A549 treated with AZD2906 at 1 μM for 4 hours (cell line): ENCODE measurements at places on chromosomes 5 and 9. TPM values are rescaled to one million over a fixed set of nuclear protein-coding genes. Genes with fewer than 3 reads are reported as not detected.

HTR4 gene
- total RNA-seq: not detected in 5 replicates

CAMK4 gene
- 0.01 to 0.16 TPM (median 0.07 TPM) in 5 replicates for total RNA-seq

EIF4E1B gene
- total RNA-seq: not detected in 5 replicates

MTX3 gene
- 4.6 to 6.7 TPM (median 5.3 TPM) in 5 replicates for total RNA-seq

SLC25A51 gene
- 18.1 to 23.6 TPM (median 18.7 TPM) in 5 replicates for total RNA-seq

FCN1 gene
- not detected in 5 replicates for total RNA-seq

PBX3 gene
- total RNA-seq: 10.7 to 12.4 TPM (median 11.8 TPM) in 5 replicates

SGCD gene
- total RNA-seq: 3.2 to 5.4 TPM (median 4.1 TPM) in 5 replicates

BTNL9 gene
- 0.70 to 1.1 TPM (median 0.84 TPM) in 5 replicates for total RNA-seq

IQGAP2 gene
- total RNA-seq: 1.5 to 2.4 TPM (median 2.0 TPM) in 5 replicates

FIBCD1 gene
- total RNA-seq: 14.3 to 27.2 TPM (median 25.1 TPM) in 5 replicates

COL5A1 gene
- 28.9 to 46.9 TPM (median 42.0 TPM) in 5 replicates for total RNA-seq

PHAX gene
- total RNA-seq: 49.1 to 70.9 TPM (median 49.6 TPM) in 5 replicates

LIFR gene
- 6.7 to 10.9 TPM (median 8.3 TPM) in 5 replicates for total RNA-seq

CDK5RAP2 gene
- total RNA-seq: 24.6 to 28.6 TPM (median 27.2 TPM) in 5 replicates

RABEPK gene
- total RNA-seq: 35.7 to 41.2 TPM (median 38.5 TPM) in 5 replicates

DEPDC1B gene
- 12.9 to 17.5 TPM (median 15.0 TPM) in 5 replicates for total RNA-seq

KLF4 gene
- 31.7 to 39.9 TPM (median 36.2 TPM) in 5 replicates for total RNA-seq

RMND5B gene
- 23.6 to 32.0 TPM (median 29.5 TPM) in 5 replicates for total RNA-seq

FGF10 gene
- total RNA-seq: not detected in 5 replicates

PDZD2 gene
- 0.39 to 0.57 TPM (median 0.42 TPM) in 5 replicates for total RNA-seq

NPR3 gene
- 14.3 to 19.0 TPM (median 14.8 TPM) in 5 replicates for total RNA-seq

TMEM252 gene
- total RNA-seq: not detected in 5 replicates

VCAN gene
- total RNA-seq: 7.7 to 13.0 TPM (median 10.0 TPM) in 5 replicates

TAS2R1 gene
- not detected in 5 replicates for total RNA-seq

SLC6A7 gene
- total RNA-seq: 0.02 to 0.03 TPM in 2 of 5 replicates, not detected in the others

FAM169A gene
- 4.1 to 6.9 TPM (median 6.3 TPM) in 5 replicates for total RNA-seq

OR1L6 gene
- total RNA-seq: not detected in 5 replicates

PCDHGA4 gene
- total RNA-seq: 0.06 to 0.13 TPM (median 0.11 TPM) in 5 replicates

ARL14EPL gene
- total RNA-seq: 0.11 to 0.31 TPM (median 0.25 TPM) in 5 replicates

OR13C3 gene
- total RNA-seq: not detected in 5 replicates

FBP1 gene
- not detected in 5 replicates for total RNA-seq

SNX18 gene
- 5.0 to 6.7 TPM (median 6.4 TPM) in 5 replicates for total RNA-seq

IL5 gene
- not detected in 5 replicates for total RNA-seq

PFN3 gene
- not detected in 5 replicates for total RNA-seq

PCDHA1 gene
- 0.14 to 0.26 TPM (median 0.22 TPM) in 5 replicates for total RNA-seq

PRRC2B gene
- 55.4 to 68.8 TPM (median 63.0 TPM) in 5 replicates for total RNA-seq

SPATA31D4 gene
- not detected in 5 replicates for total RNA-seq

GRXCR2 gene
- total RNA-seq: not detected in 5 replicates

SKP1 gene
- 583 to 785 TPM (median 593 TPM) in 5 replicates for total RNA-seq

SMIM33 gene
- total RNA-seq: not detected in 5 replicates

ANKRD55 gene
- total RNA-seq: 0.06 TPM in 1 of 5 replicates, not detected in the others

PAPPA gene
- total RNA-seq: 23.2 to 30.4 TPM (median 29.1 TPM) in 5 replicates

EFNA5 gene
- 16.3 to 23.2 TPM (median 18.9 TPM) in 5 replicates for total RNA-seq

TPPP gene
- 6.6 to 8.2 TPM (median 7.4 TPM) in 5 replicates for total RNA-seq

BNC2 gene
- 4.6 to 6.9 TPM (median 6.4 TPM) in 5 replicates for total RNA-seq

DPYSL3 gene
- 18.3 to 24.5 TPM (median 20.5 TPM) in 5 replicates for total RNA-seq

IL3 gene
- total RNA-seq: not detected in 5 replicates

OR2S2 gene
- total RNA-seq: not detected in 5 replicates

RETREG1 gene
- 2.8 to 3.5 TPM (median 3.2 TPM) in 5 replicates for total RNA-seq

NIM1K gene
- 0.08 to 0.50 TPM (median 0.24 TPM) in 5 replicates for total RNA-seq

HNRNPAB gene
- 303 to 325 TPM (median 313 TPM) in 5 replicates for total RNA-seq

ADAMTSL1 gene
- 0.08 to 0.09 TPM in 2 of 5 replicates, not detected in the others for total RNA-seq

ENHO gene
- 0.94 to 2.8 TPM (median 2.0 TPM) in 5 replicates for total RNA-seq

ANKRD33B gene
- total RNA-seq: 10.2 to 11.6 TPM (median 10.6 TPM) in 5 replicates

TEX48 gene
- not detected in 5 replicates for total RNA-seq

GCNT4 gene
- 0.22 to 0.31 TPM (median 0.29 TPM) in 5 replicates for total RNA-seq

TLE1 gene
- 80.1 to 87.7 TPM (median 86.7 TPM) in 5 replicates for total RNA-seq
